ENCODE measurements at places on chromosomes 6 and 20.
A peak's percentile ranks its signal among the peaks of the same experiment; 100 is the strongest.

GRCh38 chr6:43159599-43159998, 11.5 kb upstream of the SRF start:
- DNase-seq: no peak

GRCh38 chr20:19750101-19750606, 7.9 kb upstream of the RIN2 start:
- DNase-seq: no peak

GRCh38 chr6:134457941-134458340, 140.0 kb upstream of the SGK1 start:
- no peak for DNase-seq

DNA sequence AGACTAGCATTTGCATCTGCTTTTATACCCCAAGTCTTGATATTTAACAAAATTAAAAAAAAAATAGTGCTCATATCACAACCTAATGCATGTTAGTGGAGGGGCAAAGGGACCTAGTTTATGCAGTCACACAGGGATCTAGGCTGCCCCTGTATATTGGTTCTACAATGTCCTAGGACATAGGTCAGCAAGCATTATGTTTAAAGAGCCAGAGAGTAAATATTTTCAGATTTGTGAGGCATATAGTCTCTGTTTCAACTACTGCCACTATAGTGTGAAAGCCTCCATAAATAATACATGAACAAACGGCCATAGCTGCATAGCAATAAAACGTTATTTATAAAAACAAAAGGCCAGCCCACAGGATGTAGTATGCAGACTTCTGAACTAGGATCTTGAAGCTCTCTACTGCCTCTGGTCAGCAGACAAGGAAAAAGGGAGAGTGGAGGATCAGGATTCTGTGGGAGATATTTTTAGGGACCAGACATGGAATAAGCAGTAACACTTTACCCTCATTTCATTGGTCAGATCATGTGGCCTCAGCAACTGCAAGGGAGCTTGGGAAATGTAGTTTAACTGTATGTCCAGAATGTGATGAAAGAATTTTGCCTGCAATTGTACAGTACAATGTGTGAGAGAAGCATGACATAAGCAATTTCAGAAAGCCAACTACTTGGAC, 414.2 kb upstream of the SPTLC3 start:
- no peak for DNase-seq

DNA sequence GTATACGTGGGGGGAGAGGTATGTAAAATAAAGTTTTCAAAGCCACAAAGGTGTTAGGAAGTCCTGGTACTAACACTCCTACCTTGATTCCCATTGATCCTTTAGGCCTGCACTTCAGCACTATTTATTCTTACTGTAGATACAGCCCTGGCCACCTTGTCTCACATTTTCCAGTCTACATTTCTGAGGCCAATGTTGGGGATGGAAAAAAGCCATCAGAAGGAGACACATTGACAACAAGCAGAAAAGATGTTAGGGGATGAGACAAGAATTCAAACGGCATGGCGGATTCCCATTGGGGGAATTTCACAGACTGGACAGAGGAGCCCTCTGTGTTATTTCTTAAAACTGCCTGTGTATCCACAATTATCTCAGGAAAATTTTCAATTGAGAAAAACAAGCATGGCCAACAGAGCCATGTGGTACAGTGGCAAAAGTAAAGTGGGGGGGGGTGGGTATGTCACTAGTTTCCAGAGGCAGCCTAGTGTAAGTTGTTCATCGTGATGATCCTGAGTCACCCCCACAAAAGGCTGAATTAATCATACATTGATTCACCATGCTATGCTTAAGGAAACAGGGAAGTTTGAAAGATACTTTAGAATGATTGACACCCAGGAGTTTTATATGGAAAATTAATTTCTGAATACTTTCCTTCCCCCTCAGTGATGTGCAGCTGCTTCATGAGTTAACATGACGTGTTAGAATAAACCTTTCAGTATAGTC, 40.5 kb downstream of the RREB1 start:
- DNase-seq: no peak

GRCh38 chr20:59124296-59125029, 39.2 kb upstream of the ZNF831 start:
- DNase-seq: no peak

DNA sequence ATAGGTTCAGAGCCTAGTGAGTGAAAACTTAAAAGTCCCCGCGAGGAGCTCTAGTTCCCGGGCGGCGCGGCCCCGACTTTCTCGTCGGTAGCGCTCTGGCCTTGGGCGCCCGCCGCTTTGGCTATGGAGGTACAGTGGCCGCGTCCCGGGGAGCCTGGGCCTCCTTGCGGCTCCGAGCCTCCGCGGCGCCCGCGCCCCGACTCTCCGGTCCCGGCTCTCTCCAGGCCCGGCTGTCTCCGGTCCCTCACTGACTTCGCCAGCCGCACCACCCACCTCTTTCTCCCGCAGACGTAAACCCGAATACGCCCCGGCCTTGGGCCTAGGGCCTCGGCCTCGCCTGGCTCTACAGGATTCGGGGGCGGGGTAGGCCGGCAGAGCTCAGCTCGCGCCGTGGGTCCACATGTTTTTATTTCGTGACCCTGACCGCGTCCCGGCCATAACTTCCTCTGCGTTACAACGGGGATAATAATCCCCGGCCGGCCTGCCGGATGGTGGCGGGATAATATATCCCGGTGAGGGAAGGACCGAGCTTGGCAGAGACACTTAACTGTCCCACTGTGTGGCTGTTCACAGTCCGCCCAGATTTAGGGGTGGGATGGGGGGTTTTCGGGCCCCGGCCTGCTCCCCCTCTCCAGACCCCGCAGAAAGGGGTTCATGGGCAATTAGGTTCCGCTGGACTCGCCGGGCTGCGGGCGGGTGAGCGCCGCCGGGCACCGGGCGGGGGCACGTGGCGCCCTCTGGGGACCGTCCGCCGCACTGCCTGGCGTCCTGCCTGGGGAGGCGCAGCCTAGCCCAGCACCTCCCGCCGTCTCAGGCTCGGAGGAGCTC, 10.0 kb upstream of the TBX18 start:
- DNase-seq: peak; percentile 74

DNA sequence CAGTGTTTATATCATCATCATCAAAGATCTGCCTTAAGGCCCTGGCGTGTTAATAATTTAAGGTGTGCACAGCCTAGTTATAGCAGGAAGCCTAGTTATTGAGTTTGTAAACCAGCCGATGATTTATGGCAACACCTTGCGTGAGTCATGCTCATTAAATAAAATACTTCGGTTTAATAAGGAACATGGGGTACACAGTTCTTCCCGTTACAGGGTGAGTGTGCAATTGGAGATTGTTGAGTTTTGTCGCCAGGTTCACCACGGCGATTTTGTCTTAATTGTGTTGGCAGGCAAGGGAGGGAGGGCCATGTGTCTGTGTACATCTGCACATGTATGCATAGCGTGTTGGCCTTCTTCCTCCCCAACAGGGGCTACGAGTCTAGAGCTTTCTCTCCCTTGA, 104.0 kb downstream of the TFAP2A start:
- DNase-seq: no peak

All from fibroblast of the conjunctiva (primary cell).